ENCODE measurements at places on chromosomes 1 and 21.

DNA sequence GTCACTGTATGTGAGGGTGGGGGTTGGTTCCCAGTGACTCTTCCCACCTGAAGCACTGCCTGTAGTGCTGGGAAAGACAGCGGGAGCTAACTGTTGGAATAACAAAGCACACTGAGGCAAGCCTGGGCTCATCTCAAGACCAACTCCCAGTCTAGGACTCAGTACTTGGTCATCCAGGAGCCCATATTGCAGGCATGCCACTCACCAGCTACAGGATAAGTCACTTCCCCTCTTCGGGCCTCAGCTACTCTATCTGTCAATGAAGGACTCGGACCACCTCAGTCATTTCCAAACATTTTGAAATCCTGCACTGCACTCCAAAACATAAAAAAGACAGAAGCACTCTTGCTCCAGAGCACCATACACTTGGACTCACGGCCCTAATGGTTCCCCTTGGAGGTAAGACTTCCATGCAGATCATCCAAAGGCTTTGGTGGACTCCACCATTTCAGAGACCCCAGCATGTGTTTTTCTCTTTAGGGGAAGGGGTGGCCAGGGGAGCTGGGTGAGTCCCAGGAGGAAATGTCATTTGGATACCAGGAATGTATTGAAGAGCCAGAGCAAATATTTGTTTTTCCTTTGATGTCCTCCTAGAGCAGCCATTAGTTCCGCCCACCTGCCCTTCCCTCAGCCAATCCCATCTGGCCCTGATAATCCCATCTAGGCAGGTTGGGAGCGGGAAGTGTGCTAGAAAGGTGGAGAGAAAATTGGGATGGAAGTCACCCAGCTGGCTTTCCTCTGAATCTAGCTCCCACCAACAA lies 3.1 kb downstream of the NUAK2 start:
- DNase-seq: peak; percentile 86

- DNase-seq: no peak
Observed at GRCh38 chr21:35697321-35697808, 363.0 kb downstream of the SETD4 start.

- no peak for DNase-seq
Observed at GRCh38 chr1:213976665-213977485, 10.9 kb upstream of the PROX1 start.

- no peak for DNase-seq
Observed at GRCh38 chr1:2506007-2506860, 20.2 kb downstream of the PANK4 start.

DNA sequence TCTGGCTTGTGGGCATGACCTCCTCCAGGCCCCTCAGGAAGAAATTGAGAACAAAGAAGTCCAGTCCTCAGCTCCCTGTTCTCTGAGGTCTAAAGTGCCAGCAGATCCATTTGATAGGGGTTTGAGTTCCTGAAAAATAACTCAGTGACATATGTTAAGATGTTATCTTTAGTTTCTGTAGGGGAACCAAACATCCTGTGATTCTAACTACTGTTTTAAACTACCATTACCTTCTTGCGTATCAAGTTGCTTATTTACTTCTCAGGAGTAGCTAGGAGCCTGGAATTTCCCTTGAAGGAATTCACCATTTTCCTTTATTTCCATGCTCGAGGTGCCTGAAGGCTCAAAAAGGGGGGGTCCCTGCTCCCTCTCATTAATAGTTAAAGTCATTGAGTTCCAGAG lies 18.8 kb upstream of the LIN9 start:
- no peak for DNase-seq

DNA sequence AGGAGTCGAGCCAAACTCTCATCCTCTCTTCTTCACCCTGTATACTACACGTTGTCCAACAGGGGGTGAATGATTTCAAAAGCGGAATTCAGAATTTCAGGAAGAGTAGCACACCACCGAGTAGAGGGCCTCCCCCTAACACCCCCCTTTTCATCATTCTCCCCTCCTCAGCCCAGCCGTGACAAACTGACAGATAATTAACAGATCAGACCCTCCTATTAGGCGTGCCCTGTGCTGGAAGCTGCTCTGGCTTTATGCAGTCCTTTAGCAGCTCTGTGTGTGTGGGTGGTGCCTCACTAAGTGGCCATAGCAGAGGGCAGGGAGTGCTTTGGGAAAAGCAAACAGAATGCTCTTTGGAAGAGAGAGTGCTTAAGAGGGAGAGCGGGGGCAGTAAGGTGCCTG lies 44.3 kb downstream of the PEX14 start:
- DNase-seq: no peak

DNA sequence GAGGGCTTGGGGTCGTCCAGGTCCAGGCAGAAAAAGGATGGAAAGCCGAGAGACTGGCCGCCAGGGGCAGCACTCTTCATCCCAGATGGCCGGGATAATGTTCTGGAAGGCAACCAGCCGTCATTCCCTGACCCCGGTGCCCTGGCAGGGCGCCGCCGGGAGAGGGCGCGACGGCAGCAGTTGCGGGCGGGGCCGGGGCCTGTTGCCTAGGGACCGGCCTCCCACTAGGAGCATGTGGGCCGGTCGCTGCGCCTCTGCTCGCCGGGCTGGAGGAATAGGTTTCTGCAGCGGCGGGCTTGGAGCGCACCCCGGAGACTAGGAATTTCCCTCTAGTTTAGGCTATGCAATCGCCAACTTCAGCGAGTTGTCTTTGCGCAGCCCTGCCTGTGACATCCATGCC lies 11.0 kb downstream of the DMRTB1 start:
- DNase-seq: no peak

DNA sequence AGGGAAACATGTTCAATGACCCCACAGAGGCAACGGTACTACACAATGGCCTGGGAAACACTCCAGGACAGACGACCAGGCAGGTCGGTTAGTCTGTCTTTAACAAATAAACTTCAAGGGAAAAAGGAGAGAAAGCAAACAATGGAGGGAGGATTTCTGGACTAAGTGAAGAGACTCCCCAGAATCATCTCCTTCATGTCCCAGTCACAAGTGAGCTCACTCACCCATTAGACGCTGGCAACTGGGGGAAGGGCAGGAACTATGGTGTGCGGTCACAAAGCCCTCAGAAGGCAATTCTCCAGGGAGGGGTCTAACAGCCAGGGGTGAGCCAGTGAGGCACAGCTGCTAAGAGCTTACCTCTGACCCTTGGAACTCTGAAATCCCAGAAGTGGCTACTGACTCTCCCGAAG lies 55.7 kb upstream of the NADK start:
- no peak for DNase-seq

DNA sequence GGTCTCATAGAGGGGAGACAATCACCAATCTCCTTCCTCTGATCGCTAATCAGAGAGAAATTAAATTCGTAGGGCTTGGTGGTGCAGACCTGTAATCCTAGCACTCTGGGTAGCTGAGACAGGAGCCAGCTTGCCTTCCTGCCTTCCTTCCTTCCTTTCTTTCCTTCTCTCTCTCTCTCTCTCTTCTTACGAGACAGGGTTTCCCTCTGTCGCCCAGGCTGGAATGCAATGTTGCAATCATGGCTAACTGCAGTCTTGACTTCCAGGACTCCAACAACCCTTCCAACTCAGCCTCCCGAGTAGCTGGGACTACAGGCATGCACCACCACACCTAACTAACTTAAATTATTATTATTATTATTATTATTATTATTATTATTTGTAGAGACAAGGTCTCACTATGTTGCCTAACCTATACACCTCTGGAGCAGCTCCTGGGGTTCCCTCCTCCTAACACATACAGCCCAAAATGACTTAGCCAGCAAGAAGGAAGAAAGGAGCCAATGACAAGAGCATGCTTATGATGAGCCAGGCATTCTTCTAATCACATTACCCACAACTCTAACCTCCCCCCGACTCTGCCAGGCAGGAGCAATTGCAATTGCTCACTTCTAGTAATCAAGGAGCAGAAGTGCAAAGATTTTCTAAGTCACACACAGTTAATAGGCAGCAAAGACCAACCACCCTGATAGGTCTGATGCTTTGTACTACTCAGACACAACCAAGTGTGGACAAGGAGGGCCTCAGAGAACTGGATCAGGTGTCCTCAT lies 105.4 kb upstream of the F3 start:
- DNase-seq: no peak

DNA sequence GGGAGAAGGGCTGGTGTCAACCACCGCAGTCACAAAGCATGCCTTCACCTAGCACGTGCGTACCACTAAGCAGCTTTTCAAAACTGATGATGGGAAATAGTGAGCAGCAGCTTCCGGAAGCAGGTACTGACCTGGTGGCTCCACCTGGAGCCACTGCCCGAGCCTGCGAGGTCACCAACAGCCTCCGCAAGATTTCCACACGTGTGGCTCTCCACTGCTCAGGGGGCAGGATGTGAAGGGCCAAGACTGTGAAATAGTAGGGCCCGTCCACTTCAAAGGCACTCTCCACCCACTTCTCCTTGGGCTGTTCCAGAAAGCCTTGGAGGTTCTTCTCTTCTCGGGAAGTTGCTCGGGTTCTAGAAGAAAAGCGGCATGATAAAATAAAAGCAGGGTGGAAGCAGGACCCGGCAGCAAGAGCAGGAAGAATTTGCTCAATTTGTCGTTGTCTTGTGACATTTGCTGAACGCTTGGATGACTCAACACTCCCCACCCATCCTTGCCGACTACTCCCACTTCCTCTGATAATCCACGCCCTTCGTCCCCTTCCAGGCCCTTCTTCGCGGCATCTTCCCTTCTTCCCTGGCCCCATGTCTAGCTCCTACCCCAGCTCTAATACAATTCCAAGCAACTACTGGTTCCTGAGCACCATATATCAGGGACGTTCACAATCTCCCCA lies 124.9 kb upstream of the IFFO2 start:
- DNase-seq: no peak

- no peak for DNase-seq
Observed at GRCh38 chr1:77540501-77541161, 141.8 kb downstream of the ZZZ3 start.

DNA sequence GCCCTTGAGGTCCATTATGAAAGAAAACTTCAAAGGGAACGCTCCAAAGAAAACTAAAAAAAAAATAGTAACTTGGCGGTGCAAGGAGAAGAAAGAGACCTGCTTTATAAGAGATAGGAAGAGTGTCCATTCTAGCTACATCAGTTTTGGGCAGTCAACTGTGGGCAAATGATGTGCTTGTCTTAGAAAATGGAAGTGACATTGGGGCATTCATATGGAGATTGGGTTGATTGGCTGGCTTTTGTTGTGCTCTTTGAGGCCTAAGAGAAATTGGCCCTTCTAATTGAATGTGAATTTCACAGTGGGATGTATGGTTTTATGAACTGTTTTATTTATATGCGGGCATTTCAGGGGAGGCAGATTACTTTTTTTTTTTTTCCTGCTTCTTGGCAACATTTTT lies 13.2 kb downstream of the PPP1R12B start:
- no peak for DNase-seq

GRCh38 chr1:19110257-19110927 lies 99.7 kb downstream of the UBR4 start:
- DNase-seq: no peak

- no peak for DNase-seq
Observed at GRCh38 chr1:1212780-1213344, 1.1 kb downstream of the TNFRSF4 start.

- no peak for DNase-seq
Observed at GRCh38 chr1:196660852-196661251, 9.0 kb downstream of the CFH start.

GRCh38 chr21:14826630-14827029 lies 238.2 kb downstream of the NRIP1 start:
- no peak for DNase-seq

DNA sequence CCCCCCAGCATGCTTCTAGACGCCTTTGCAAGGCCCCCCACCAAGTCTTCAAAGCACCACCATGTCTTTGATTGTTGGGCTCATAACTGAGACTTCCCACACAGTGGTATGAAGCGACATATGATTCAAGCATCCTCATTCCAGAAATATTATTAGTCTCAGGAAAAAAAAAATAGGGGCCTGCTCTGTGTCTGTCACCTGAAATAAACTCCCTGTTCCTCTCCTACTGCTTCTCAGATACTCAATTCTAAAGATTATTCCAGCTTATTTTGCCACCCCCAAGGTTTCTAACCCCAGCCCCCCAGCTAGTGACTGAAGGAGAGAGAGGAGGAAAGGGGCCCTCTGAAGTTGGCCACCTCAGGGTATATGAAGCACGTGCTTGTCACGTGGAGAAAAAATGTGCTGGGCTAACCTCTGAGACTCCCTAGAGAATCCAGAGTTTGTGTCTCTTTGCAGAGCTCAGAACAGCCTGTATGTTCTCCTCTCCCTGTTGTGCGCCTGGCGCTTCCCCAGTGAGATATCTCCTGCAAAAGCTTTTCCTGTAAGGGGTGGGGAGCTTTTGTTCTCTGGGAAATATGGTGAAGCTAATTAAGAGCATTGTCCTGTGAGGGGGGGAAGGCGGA lies 35.9 kb upstream of the RASAL2 start:
- no peak for DNase-seq

- DNase-seq: no peak
Observed at GRCh38 chr1:85756864-85757263, 48.6 kb upstream of the ZNHIT6 start.

- DNase-seq: no peak
Observed at GRCh38 chr1:147496571-147497210, 44.6 kb upstream of the BCL9 start.

DNA sequence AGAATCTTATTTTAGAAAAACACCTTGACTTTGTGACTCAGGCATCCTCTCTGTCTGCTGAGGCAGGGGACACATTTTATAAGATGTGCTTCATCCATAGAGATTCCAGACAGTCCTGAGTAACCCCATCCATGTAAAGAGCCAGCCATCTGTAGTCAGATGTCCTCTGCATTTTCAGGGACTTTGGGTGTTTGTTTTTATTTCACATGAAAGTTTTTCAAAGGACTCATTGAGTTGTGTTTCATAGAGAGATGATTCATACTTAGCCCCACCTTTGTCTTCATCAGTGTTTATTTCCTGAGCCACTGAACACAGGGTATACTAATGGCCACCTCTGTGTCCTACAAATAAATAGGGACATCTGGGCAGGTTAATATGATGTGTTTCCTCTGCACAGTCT lies 280.4 kb downstream of the CACNA1E start:
- DNase-seq: no peak

GRCh38 chr1:2534687-2535441 lies 4.8 kb upstream of the HES5 start:
- DNase-seq: peak; percentile 54

- no peak for DNase-seq
Observed at GRCh38 chr21:42348762-42349161, 2.0 kb downstream of the TFF2 start.

DNA sequence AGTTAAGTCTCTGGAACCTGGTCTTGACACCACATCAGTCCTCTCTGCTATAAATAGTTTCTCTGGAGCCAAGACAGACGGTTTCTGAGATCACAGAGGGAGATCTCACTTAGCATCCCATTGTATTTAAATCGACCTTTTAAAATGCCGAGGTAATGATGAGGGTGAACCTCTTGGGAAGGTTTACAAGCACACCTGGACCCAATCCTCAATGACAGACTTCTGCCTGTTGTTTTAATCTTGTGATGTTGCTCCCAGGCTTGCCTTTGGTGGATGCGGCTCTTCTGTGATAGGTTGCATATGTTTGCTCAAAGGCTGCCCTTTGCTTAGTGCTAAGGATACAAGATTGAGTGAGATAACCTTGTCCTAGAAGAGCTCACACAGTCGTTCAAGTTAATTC lies 104.6 kb upstream of the L1TD1 start:
- DNase-seq: no peak
